ENCODE measurements at places on chromosomes 12 and 14.
A peak's percentile ranks its signal among the peaks of the same experiment; 100 is the strongest.

DNA sequence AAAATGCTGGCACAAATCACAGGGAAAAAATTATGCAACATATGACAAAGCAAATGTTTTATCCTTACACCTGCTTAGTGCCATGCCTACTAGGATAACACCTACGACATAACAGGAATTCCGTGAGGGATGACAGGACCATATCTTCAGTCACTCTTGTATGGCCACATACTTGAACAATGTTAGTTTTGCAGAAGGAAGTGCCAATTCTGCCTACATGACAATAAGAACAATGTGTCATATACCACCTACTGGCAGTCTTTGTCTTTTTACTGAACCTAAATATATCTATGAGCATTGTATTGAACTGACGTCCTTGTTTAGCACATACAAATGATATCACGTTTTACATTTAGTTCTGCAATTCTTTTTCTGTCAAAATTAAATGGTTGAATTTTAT, 234.0 kb downstream of the ADAMTS20 start:
- DNase-seq: no peak

DNA sequence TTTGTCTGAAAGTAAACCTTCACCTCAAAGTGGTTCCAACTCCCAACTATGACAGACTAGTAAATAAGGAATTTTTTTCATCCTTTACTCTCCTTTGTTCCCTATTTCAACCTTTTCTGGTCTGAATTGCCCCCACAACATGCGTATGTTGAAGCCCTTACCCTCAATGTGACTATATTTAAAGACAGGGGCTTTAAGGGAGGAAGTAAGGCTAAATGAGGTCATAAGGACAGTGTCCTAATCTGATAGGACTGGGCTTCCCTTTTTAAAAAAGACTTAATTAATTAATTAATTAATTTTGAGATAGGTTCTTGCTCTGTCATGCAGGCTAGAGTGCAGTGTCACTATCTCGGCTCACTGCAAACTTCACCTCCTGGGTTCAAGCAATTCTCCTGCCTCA, 86.3 kb downstream of the VCPKMT start:
- DNase-seq: no peak

- no peak for DNase-seq
Observed at GRCh38 chr12:47776471-47777143, 3.6 kb downstream of the SLC48A1 start.

DNA sequence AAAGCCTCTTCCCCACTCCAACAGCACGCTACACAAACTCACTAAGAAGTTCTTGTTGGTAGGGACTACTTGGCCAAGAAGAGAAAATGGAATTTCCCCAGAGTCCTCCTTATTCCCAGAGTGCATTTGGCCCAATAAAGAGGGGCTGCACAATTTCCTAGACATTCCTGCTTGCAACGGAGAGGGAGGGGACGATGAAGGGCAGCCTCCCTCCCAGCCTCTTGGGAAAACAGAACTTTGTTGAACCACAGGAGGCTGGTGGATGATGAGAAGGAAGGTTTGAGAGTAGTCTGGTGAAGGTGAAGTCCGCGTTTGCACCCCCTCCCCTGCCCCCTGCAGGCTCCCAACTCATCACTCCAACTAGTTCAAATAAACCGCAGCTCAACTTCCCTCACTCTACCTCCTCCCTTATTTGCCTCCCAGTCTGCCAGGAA, 19.1 kb upstream of the TBX3 start:
- no peak for DNase-seq

- no peak for DNase-seq
Observed at GRCh38 chr12:104334581-104334980, 31.0 kb downstream of the EID3 start.

GRCh38 chr12:121038861-121039668, at the start of gene OASL:
TSS of gene OASL (minus strand) at chr12:121039246. CDS start at chr12:121038971, 275 bp downstream.
- DNase-seq: peak; percentile 83

DNA sequence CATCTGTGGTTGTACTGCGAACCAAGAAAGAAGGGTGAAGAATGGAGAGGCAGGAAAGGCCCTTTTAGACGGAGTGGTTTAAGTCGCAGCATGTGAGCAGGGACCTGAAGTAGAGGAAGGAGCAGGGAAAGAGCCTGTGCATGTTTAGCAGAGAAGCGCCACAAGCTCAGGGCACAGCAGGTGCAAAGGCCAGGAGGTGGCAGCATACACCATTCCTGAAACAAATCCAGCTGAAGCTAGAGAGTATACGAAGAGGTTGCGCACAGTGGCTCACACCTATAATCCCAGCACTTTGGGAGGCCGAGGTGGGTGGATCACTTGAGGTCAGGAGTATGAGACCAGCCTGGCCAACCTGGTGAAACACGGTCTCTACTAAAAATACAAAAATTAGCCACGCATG, 49.9 kb downstream of the HELB start:
- DNase-seq: peak; percentile 13

- no peak for DNase-seq
Observed at GRCh38 chr14:105588236-105588860, 62.0 kb downstream of the TMEM121 start.

DNA sequence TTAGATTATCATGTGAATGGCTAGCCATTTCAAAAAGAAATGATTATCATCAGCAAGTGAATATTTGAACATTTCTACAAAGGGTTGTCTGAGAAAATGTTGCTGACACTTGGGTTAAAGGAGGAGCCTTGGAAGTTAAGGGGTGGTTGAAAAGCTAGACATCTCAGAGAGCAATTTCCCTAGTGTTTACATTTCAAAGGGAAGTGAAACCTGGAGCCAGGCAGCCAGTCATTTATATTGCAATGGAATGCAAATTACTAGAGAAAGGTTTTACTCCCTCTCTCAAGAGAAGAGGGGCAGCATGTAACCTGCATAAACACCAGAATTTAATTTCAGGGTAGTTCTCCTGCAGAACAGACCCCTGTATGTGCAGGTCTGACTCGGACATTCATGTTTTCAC, 279.0 kb downstream of the SLC16A7 start:
- DNase-seq: no peak

- DNase-seq: no peak
Observed at GRCh38 chr14:77541905-77542304, 43.3 kb upstream of the ISM2 start.

DNA sequence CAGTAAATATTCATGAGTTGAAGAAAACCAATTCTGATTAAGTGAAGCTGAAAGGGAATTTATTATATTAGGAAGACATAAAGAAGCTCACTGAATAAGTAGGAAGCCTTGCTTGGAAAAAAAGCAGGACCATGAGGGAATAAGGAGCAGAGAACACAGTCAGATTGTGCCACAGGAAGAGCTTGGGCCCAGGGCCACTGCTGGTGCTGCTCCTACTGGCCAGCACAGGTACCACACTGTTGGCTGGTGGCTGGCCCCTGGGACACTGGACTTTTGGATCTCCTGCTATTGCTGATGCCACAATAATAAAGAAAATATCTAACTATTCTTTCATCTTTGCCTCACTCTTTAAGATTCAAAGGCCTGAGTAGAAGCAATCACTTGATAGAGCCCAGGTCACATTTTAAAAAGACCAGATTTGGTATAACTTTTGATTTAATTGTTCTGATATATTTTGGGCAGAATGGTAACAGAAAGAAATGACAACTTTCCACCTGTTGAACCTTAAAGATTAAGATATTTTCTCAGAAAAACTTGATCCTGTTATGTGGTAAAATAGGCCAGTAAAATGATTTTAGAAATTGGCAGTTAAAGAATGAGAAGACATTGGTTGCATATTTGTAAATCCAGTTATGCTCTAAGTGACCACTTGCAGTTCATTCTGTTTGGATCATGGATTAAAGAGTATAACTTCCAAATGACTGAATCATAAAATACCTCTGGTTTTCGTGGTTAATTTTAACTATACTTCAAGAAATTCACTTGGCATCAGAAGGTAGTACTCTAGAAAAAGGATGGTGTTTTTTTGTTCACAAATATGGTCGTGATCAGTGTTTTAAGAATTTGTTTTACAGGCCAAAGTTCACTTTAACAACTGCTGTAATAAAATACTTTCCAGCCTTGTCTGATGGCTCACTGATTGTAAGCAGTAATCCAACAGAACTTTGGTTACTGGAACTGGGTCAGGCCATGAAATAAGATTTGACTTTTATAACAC, 68.3 kb downstream of the DERA start:
- no peak for DNase-seq

- DNase-seq: no peak
Observed at GRCh38 chr12:109291521-109292341, 17.4 kb downstream of the FOXN4 start.

DNA sequence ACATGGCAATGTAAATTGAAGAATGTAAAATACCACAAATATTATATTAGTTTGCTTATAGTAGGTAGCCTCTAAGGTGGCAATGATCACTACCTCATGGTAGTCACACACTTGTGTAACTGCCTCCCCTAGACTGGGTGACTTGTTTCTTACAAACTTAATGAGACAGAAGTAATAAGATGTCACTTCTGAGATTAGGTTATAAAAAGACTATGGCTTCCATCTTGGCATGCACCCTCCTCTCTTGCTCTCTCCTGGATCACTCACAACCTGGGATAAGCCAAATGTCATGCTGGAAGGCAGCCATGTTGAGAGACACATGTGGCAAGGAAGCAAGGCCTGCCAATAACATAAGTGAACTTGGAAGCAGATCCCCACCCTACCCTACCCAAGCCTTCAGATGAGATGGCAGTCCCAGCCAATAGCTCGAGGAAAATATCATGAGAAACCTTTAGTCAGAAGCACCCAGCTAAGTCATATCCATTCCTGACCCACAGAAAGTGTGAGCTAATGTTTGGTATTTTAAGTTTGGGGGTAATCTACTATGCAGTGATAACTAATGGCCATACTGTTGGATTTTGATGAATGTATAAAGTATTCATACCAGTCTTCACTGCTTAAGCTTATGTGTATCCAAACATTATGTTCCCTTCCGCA, 43.3 kb downstream of the PPP1R12A start:
- no peak for DNase-seq

DNA sequence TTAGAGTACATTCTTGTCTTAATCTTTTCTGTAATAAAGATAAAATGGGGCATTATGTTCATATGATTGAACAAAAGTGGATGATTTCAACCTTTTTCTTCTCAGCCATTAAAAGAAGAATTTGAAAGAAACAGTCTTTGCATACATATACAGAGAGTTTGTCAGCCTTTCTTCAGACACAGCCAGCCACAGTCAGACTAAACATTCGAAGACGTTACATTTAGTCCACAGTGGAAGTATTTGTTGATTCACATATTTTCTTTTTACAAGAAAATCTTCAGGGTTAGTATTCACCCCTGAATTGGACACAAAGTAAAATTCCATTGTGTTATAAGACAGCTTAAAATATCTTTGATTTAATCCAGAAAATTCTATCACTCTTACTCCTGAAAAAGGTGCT, 36.2 kb downstream of the ETV6 start:
- no peak for DNase-seq

GRCh38 chr14:92578511-92578910, 64.9 kb downstream of the RIN3 start:
- no peak for DNase-seq

GRCh38 chr14:20742132-20742531, 3.6 kb upstream of the EDDM3A start:
- no peak for DNase-seq

- DNase-seq: no peak
Observed at GRCh38 chr12:113762155-113762881, 203.8 kb downstream of the RBM19 start.

DNA sequence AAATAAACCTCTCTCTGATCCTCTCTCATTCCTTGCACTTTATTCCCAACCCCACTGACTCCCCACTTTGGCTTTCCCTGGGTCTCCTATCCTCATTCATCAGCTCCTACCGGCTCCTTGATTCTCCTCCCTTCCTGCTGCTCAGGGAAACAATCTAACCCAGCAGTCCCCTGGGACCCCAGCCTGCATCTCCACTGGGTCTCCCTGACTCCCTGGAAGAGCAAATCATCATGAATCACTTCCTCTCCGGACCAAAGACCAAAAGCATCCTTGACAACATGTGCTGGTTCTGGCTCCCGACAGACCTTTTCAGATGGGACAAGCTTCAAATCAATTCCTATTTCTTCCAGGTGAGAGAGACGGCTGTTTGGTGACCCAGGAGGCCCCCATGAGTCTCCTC, 76.6 kb downstream of the HSPB8 start:
- DNase-seq: no peak

Data from CD4-positive, alpha-beta T cell treated with Interferon gamma for 1 hour (primary cell).